ENCODE measurements at places on chromosomes 5 and 9.

GRCh38 chr5:62100201-62100600 lies 205.8 kb upstream of the KIF2A start:
- no peak for DNase-seq

- DNase-seq, result no peak
Observed at GRCh38 chr5:122846051-122846550, 688 bp downstream of the SNX24 start.

DNA sequence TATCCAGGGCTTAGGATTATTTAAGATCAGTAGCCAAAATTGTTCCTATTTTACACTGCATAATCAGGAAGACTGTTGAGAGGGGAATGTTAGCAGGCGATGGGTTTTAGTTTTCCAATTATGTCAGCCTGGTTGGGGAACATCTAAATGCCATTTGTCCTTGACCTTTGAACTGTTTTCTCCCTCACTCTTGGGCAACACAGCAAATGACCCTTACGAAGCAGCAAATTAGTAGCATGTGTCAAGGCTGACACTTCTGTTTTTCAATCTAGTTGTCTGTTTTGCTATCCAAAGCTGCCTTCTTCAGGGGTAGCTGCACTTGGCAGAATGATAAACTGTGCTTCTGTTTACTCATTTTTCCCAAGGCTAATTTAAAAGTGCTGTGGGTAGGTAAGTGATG lies 78.0 kb upstream of the AGXT2 start:
- DNase-seq, result no peak

GRCh38 chr5:73387149-73387591 lies 61.4 kb downstream of the FOXD1 start:
- no peak for DNase-seq

- no peak for DNase-seq
Observed at GRCh38 chr5:35244171-35244570, 13.9 kb upstream of the PRLR start.
